ENCODE measurements at places on chromosomes 2 and 18.

- no peak for DNase-seq
Observed at GRCh38 chr2:20916604-20917286, 93.8 kb upstream of the LDAH start.

- no peak for DNase-seq
Observed at GRCh38 chr2:219912491-219912921, 285.1 kb downstream of the SLC4A3 start.

- no peak for DNase-seq
Observed at GRCh38 chr18:25299426-25300300, 52.3 kb downstream of the ZNF521 start.

DNA sequence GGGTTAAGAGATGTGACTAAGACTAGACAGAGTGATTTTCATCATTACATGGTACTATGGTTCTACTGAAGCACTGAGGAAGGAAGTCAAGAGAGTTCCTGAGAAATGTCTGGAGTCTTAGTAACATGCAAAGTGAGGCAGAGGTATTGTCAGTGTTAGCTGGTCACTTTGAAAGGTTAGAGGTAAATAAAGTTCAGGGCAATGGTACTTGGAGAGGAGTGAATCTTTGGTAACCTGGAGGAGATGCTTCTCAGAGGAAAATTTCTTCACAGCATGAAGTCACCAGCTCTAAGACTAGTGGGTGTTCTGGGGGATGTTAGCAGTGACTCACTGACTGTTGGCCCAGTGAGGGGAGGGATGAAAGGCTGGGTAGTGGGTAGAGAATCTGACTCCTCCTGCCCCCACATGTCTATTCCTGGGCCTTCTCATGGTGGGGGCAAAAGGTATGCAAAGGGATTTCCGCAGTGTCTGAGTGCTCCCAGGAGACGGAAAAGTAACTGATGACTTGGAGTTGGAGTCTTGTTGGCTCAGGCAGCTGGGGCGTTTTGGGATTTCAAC lies 23.3 kb upstream of the IL1RN start:
- no peak for DNase-seq

DNA sequence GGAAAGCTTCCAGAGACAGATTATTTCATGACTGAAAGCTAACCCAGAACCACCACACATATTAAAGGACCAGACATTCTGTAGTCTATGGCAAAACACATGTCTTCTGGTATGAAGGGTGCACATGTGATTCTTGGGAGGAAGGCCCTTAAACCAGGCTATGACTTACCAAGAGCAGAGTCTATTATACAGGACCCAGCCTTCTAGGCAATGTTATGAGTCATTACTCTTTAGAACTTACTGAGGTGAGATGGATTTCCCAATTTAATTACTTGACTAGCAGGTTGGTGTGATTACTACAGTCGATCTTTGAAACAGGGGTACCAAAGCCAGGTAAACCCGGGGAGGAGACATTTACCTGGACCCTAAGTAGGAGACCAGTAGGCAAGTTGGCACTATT lies 350.8 kb downstream of the TRIB2 start:
- DNase-seq, result no peak

GRCh38 chr18:58447402-58448095 lies 181.3 kb downstream of the ALPK2 start:
- peak; percentile 1 for DNase-seq

DNA sequence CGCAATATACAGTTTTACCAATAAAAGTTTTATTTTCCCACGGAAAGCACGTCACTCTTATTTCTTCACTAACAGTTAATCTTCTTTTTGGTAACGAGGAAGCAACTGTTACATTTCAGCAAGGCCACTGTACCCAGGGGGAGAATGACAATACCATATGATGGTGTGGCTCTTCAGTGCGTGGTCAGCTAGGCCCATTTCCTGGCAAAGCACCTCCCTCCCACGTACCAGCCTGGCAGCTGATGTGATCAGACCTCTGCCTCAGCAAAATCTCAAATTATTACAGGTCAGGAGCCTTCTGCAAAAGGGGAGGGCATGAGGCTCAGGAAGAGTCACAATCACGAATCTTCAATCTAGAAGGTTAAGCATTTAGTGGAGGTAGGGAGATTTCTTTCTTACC lies 55.4 kb downstream of the KLF7 start:
- DNase-seq, result no peak

DNA sequence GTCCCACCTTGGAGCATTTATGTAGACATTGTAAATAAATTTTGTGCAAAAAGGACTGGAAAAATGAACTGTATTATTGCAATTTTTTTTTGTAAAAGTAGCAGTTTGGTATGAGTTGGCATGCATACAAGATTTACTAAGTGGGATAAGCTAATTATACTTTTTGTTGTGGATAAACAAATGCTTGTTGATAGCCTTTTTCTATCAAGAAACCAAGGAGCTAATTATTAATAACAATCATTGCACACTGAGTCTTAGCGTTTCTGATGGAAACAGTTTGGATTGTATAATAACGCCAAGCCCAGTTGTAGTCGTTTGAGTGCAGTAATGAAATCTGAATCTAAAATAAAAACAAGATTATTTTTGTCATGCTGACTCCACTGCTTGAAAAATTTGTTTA lies 137.5 kb downstream of the MEIS1 start:
- DNase-seq, result no peak

DNA sequence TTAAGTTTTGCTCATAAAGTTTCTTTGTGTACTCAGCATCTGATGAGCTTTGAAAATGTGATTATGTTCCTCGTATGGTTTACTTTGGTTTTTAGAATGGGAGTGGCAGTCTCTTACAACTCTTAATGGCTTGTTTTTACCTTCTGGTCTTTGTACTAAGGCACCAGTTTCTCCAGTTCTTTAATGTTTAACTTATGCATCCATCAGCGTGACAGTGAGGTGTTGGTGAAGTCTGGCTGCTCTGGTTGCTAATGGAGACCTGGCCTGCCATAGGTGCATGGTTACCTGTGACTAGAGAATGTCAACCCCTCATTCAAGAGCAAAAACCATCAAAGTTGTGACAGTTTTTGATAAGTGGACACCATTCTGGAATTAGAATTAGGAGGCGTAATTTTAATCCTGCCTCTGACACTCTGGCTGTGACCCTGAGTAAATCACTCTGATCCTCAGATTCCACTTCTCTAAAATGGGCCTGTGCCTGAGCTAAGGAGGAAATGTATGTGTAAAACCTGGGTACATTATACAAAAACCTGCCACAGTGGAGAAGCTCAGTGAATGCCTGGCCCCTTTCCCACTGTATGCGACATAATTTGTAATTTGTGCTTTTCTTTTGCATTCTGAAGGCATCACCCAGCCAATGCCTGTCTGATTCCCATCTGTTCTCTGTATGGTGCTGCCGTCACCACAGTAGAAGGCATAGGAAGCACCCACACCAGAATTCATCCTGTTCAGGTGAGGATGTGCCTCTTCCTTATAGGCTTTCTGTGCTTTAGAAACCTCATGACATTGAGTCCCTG lies 11.2 kb downstream of the AOX1 start:
- DNase-seq, result no peak

- no peak for DNase-seq
Observed at GRCh38 chr2:151350579-151351195, 6.7 kb upstream of the TNFAIP6 start.

DNA sequence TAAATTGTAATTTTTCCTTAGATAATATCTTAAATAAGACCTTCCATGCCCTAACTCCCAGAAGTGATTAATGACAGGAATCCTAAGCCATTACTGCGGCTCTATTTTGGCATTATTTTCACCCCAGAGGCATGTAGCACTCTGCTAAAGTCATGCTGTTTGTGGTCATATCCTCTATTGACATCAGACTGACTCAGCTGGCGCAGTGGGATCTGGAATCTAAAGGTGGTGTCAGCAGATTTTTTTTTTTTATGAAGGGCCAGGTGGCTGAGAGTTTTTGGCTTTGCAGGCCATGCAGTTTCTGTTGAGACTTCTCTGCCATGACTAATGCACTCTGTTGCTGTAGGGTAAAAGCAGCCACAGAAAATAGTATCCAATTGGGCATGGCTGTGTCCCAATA lies 64.1 kb upstream of the ACVR1C start:
- no peak for DNase-seq

- DNase-seq, result no peak
Observed at GRCh38 chr2:3403587-3404334, 24.3 kb downstream of the TRAPPC12 start.

DNA sequence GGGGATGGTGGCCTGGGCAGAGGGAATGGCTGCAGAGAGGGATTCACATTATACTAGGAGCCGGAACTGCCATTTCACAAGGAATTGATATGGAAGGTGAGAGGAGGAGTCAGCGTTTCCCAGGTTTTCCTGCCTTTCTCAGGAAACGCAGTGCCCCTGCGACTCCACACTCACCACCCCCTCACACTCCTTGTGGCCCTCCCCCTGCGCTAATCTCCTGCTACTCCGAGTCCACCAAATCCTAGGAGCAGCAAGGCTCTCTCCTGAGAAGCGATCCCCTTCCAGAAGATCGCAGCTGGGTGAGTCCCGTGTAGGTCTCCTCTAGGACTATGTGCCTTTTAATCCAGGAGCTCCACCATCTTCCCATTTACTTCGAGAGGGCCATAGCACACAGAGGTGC lies 140.6 kb downstream of the VAPA start:
- DNase-seq, result no peak

- no peak for DNase-seq
Observed at GRCh38 chr2:104876606-104877570, 23.0 kb downstream of the POU3F3 start.

- no peak for DNase-seq
Observed at GRCh38 chr2:69589973-69590652, 53.4 kb downstream of the AAK1 start.

DNA sequence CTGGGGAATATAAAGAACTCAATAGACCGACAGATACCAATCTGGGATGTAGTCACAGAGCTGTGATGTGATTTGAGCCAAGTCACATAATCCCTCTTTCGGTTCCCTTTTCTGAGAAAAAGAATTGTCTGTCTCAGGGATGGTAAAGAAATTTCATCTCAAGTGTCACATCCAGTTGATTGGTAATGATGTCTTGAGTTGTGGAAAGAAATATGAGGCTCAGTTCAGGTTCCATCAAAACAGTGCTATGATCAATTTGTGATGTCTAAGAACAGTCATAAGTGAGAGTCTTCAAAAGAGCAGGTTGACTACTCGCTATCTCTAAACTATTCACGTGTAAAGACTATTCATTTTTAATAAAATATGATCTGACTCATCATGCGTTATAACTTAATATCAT lies 223.3 kb downstream of the METTL4 start:
- no peak for DNase-seq
